NCI-H446 (cell line): ENCODE measurements at places on chromosomes 2 and 18.

- DNase-seq, result no peak
Observed at GRCh38 chr2:73987948-73988700, 3.4 kb downstream of the TET3 start.

DNA sequence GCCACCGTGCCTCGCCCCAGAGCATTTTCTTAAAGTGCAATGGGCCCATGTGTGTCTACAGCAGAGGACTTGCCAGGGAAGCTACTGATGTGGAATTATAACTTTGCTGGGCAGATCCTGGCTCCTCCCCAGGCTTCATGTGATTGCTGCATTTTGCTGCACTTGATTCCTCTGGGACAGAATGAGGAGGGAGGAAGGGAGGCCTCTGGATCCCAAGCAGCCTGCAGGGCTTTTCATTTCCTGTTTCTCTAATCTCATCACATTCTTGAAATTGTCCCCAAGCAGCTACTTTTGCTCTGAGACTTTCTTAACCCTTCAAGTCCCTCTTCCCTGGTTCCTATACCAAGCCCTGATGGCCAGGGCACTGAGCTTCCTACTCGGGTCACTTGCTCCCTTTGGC lies 134.4 kb upstream of the SEC11C start:
- no peak for DNase-seq

- DNase-seq, result no peak
Observed at GRCh38 chr2:1053786-1054185, 103.1 kb downstream of the SNTG2 start.

DNA sequence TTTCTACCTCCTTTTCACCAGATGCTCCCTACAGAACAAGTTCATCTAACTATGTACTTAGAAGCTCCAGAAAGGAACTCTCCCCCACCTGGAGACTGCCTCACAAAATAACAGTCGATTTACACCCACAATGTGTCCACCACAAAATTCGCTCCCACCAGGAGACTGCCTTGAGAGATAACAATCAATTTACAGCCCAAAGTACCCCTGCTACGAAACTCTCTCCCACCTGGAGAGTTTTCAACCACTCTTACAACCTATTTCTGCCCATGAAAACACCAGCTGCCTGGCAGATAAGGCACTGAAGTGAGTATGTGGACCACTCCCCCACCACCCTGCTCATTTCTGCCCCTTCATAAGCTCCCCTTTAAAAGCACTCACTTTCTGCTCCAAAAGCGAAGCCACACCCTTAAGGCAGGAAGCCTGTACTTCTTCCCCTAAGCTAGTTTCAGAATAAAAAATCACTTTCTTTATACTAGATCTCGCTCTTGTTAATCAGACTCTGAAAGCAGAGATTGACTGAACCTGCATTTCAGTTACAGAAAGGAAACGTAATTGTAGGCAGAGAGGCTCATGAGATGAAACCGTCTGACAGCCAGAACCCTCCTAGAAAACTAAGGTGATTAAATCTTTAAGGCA lies 94.4 kb upstream of the RBBP8 start:
- DNase-seq, result no peak

DNA sequence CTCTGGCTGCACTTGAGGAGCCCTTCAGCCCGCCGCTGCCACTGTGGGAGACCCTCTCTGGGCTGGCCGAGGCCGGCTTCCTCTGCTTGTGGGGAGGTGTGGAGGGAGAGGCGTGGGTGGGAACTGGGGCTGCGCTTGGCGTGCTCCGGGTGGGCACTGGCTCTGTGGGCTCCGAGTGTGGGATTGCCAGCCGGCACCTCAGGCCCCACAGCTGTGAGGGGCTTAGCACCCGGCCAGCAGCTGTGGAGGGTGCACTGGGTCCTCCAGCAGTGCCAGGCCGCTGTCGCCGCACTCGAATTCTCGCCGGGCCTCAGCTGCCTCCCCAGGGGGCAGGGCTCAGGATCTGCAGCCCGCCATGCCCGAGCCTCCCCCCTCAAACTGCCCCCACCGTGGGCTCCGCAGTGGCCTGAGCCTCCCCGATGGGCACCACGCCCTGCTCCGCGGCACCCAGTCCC lies 808.0 kb upstream of the SOX11 start:
- no peak for DNase-seq

DNA sequence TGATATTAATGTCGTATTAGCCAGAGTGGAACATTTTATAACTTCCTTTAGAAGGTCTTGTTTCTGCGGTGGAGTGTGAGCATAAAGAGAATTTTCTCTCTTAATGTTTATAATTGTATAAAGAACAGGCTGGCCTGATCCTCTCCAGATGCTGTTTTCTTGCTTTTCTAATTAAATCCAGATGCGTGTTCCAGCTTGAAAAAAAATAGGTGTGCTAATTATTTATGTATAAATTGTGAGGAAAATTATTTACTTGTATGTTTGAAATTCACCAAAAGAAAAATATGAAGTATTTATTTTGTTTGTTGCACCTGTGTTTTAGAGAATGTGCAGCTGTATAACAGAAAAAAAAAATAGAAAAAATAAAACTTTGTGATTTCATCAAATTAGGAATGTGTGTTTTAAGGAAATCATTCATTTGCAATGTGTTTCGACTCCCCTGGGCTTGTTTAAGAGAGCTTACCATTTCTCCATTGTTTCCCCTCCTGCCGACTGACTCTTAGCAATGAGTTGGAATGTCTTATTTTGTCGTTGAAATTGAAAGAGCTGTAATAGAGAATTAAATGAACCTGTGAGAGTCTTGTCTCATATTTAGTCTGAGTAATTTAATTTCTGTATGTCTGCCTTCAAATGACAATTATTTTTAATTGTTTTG lies 220.1 kb upstream of the NXPH2 start:
- DNase-seq, result no peak
